Activated CD4-positive, alpha-beta T cell treated with anti-CD3 and anti-CD28 coated beads, Interleukin-2, amount 10 ng/mL, durations not matched to agents 24 days and 14 days (primary cell): ENCODE measurements at places on chromosomes 16 and 17.
A peak's percentile ranks its signal among the peaks of the same experiment; 100 is the strongest.

GRCh38 chr17:41012326-41013120 lies 3.6 kb upstream of the KRTAP3-1 start:
- peaks cover 10% of the 10 kb centered on the region for H3K27me3 ChIP-seq
- no peak for DNase-seq

GRCh38 chr16:1098266-1098991 lies 2.4 kb upstream of the C1QTNF8 start:
- no peaks in the 10 kb centered on the region for H3K27me3 ChIP-seq
- H3K27ac ChIP-seq: no peak overlapping the region
- H3K36me3 ChIP-seq: no peaks in the 10 kb centered on the region
- DNase-seq: no peak
- no peaks in the 10 kb centered on the region for H3K4me1 ChIP-seq

- H3K4me1 ChIP-seq: no peaks in the 10 kb centered on the region
- peaks cover 8% of the 10 kb centered on the region for H3K27me3 ChIP-seq
- H3K36me3 ChIP-seq: no peaks in the 10 kb centered on the region
- no peak for DNase-seq
- no peak overlapping the region for H3K27ac ChIP-seq
- no peak overlapping the region for H3K4me3 ChIP-seq
These were observed 177.4 kb upstream of the CDH5 start for GRCh38 chr16:66188917-66189725.

- H3K4me1 ChIP-seq: peaks cover 4% of the 10 kb centered on the region
- no peak overlapping the region for H3K4me3 ChIP-seq
- no peaks in the 10 kb centered on the region for H3K36me3 ChIP-seq
- no peak overlapping the region for H3K27ac ChIP-seq
- DNase-seq: no peak
- no peaks in the 10 kb centered on the region for H3K27me3 ChIP-seq
These were observed 18.6 kb downstream of the GDPD1 start for GRCh38 chr17:59238906-59239305.

DNA sequence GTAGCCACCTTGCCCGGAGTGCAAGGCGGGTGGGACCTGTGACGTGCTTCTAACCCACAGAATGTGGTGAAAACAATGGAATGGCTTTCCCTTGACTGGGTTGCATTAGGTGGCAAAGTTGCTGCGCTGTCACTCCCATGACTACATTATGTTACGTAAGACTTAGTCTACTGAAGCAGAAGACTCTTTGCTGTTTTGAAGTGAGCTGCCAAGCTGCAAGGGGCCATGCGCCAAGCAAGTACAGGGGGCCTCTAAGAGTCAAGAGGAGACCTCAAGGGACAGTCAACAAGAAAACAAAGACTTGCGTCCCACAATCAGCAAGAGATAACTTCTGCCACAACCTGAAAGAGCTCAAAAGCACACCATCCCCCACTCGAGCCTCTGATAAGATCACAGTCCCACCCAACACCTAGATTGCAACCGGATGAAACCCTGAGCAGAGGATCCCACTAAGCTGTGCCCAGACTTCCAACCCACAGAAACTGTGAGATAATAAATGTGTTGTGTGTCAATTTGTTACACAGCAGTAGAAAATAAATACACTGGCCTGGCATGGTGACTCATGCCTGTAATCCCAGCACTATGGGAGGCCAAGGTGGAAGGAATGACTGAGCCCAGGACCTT lies 16.5 kb downstream of the ANKRD11 start:
- peak overlapping the region; percentile 33 for H3K4me3 ChIP-seq
- H3K36me3 ChIP-seq: peaks cover 19% of the 10 kb centered on the region
- peak; percentile 62 for DNase-seq
- H3K4me1 ChIP-seq: peaks cover 56% of the 10 kb centered on the region
- H3K27me3 ChIP-seq: no peaks in the 10 kb centered on the region
- peak overlapping the region; percentile 90 for H3K27ac ChIP-seq

DNA sequence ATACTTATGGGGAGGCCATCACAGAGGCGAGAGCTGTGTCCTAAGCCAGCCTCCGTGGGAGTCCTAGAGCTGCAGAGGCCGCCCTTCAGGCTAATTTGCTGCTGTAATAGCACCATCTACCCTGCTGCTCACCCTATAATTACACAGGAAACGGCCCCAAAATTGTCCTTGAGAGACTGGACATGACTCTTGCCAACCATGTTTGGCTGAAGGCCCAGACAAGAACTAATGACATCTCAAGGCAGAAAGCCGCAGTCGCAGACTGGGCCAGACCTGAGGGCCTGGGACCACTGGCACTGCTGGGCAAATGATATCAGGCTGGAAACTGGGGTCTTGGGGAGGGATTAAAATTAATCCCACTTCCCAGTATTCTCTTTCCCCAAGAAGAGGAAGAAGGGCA lies 24.1 kb downstream of the PSMD7 start:
- no peaks in the 10 kb centered on the region for H3K4me1 ChIP-seq
- no peaks in the 10 kb centered on the region for H3K36me3 ChIP-seq
- DNase-seq: no peak
- H3K27me3 ChIP-seq: no peaks in the 10 kb centered on the region
- H3K4me3 ChIP-seq: no peak overlapping the region

- no peaks in the 10 kb centered on the region for H3K27me3 ChIP-seq
- no peaks in the 10 kb centered on the region for H3K4me1 ChIP-seq
- no peak overlapping the region for H3K27ac ChIP-seq
- DNase-seq: no peak
- no peak overlapping the region for H3K4me3 ChIP-seq
- H3K36me3 ChIP-seq: no peaks in the 10 kb centered on the region
These were observed 105.3 kb downstream of the IRX5 start for GRCh38 chr16:55035956-55036355.

DNA sequence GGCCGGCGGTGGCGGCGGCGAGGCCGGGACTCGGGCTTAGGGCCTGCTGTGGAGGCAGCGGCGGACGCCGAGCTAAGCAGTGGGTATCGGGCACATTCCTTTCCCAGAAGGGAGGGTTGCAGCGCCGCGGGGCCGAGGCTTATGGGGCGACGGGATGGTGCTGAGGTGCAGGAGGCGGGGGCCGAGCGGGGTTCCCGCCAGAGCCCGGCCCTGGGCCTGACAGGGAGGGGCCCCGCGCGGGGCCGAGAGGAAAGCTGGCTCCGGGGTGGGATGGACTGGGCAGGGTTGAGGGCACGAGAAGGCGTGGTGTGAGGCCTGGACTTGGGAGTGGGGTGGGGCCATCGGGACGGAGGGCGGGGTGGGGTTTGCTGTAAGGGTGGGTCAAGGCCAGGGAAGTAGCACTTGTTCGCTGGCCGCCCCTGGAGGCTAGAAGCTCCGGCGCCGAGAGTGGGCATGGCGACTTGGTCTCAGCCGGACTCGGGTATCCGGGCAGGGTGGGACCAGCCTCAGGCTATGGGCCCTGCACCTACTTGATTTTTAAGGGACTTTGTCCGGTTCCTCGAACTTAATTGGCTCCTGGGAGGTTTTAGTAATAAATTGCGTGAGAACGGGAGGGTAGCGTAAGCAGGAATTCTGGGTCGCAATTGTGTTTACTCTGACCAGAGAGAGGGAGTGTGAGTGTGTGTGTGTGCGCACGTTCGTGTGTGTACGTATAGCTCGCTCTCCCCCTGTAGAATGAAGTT lies 396 bp downstream of the NFE2L1 start:
- DNase-seq: no peak
- H3K4me3 ChIP-seq: peak overlapping the region; percentile 96
- peaks cover 37% of the 10 kb centered on the region for H3K36me3 ChIP-seq
- no peaks in the 10 kb centered on the region for H3K27me3 ChIP-seq
- H3K27ac ChIP-seq: peak overlapping the region; percentile 96

DNA sequence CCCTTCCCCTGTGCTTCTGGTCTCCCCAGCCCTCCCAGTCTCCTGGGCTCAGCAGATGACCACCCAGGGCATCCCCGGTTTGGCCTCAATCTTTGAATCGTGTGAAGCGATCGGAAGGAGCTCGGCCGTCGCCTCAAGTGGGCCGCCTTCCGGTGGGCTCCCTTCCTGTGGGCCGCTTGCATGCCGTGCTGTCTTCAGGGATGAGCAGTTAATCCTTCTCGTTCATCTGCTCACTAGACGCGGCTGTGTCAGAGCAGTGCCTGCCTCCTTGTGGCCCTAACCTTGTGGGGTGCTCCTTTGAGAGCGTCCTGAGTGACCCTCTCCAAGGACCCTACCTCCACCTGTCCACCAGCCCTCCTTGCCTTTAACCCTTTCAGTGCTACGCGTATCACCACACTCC lies 40.4 kb downstream of the BAIAP2 start:
- no peak overlapping the region for H3K4me3 ChIP-seq
- H3K27ac ChIP-seq: no peak overlapping the region
- H3K4me1 ChIP-seq: no peaks in the 10 kb centered on the region
- no peak for DNase-seq

GRCh38 chr16:72169708-72170107 lies 2.2 kb downstream of the PMFBP1 start:
- no peaks in the 10 kb centered on the region for H3K36me3 ChIP-seq
- H3K27ac ChIP-seq: no peak overlapping the region
- no peak overlapping the region for H3K4me3 ChIP-seq
- no peaks in the 10 kb centered on the region for H3K27me3 ChIP-seq
- H3K4me1 ChIP-seq: peaks cover 2% of the 10 kb centered on the region

DNA sequence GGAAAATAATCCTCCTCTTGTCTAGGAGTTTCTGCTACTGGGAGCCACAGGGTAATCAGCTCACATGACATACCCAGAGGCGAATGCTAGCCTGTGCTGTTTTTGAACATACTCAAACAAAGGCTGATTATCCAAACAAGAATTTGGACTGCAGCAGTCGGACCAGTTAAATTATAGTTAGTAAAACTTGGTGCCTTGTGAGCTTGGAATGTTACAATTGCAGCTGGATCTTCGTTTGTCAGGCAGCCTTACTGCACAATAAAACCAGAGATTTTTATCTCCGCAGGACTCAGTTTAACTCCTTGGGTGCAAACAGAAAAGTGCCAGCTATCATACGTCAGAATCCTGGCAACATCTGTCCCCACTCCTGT lies 163.8 kb upstream of the TBX2 start:
- no peak overlapping the region for H3K4me3 ChIP-seq
- peaks cover 12% of the 10 kb centered on the region for H3K4me1 ChIP-seq
- no peak overlapping the region for H3K27ac ChIP-seq
- H3K27me3 ChIP-seq: no peaks in the 10 kb centered on the region
- no peaks in the 10 kb centered on the region for H3K36me3 ChIP-seq

DNA sequence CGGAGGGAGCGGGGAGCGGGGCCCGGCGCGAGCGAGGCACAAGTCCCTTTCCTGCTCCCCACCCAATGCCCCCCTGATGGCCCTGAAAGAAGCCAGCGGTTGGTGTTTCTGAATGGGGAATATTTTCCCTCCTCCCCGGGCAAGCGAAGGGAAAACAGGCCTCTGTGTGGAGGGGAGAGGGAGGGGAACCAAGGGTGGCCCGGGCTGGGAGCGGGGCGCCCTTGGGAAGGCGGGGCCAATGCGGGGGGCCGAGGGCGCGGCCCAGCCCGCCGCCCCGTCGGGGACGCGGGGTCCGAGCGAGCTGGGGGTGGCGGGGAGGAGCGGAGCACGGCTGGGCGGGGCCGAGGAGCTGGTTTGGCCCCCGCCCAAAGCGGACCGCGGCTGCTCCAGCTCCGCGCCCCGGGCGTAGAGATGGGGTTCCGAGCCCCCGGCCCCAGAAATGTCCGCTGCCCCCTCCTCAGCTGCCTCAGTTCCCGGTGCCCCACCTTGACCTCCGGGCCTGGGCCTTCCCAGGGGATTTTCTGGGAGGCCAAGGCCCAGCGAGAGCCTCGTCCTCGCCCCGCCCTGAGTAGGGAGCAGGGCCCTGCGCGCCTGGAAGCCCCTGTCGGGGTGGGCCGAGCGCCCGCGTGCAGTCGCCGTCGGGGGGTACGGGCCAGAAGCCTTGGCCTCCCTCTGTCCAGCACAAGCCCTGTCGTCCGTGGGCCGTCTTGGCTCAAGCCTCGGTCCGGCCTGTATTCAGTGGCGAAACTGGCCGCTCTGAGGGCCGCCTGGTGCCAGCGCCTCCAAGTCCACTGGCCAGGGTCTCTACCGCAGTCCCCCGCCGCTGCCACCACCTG lies 3.9 kb upstream of the HEXIM1 start:
- peak; percentile 77 for DNase-seq
- H3K36me3 ChIP-seq: peaks cover 15% of the 10 kb centered on the region
- H3K4me1 ChIP-seq: peaks cover 27% of the 10 kb centered on the region

GRCh38 chr17:40287159-40287493 lies 553 bp upstream of the CDC6 start:
- peak overlapping the region; percentile 99 for H3K27ac ChIP-seq
- no peaks in the 10 kb centered on the region for H3K27me3 ChIP-seq
- peaks cover 44% of the 10 kb centered on the region for H3K36me3 ChIP-seq
- H3K4me3 ChIP-seq: peak overlapping the region; percentile 98
- no peak for DNase-seq

DNA sequence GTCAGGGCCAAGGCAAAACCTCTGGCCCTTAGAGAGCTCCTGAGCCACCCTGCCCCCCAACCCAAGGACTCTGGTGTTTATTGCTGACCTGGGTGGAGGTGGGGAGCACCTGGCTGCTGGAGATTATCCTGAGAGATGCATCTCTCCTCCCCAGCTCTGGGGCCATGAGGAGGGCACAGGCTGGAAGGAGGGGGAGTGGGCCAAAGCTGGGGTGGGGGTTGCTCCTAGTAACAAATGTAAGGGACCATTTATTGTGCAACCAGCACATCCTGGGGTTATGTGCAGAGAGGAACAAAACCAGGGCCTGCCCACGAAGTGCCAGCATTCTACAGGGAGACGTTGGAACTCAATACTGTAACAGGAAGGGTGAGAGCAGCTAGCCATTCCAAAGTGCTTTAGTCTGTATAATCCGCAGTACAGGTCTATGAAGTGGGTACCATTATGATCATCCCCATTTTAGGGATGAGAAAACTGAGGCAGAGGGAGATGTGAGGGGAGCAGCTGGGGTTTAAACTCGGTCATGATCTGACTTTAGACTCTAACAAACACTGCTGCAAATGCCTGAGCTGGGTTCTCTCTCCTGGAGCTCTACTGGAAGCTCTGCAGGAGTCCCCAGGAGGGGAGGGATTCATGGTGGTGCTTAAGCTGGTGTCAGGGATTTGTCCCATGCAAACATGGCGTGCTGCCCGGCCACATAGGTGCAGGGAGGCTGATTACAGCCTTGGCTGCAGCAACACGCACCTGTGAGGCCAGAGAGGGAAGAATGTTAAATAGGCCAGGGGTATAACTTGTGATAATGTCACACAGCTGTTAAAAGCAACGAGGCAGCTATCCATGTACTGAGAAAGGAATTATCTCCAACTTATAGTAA lies 1.4 kb upstream of the RHBDF2 start:
- peaks cover 3% of the 10 kb centered on the region for H3K36me3 ChIP-seq
- no peak overlapping the region for H3K27ac ChIP-seq
- no peak overlapping the region for H3K4me3 ChIP-seq
- DNase-seq: no peak

- H3K27ac ChIP-seq: peak overlapping the region; percentile 98
- H3K4me3 ChIP-seq: peak overlapping the region; percentile 71
- H3K36me3 ChIP-seq: no peaks in the 10 kb centered on the region
- H3K27me3 ChIP-seq: peaks cover 5% of the 10 kb centered on the region
- peak; percentile 82 for DNase-seq
These were observed 157.0 kb downstream of the CPPED1 start for GRCh38 chr16:12646490-12647274.

GRCh38 chr16:84302111-84302954 lies 7.7 kb downstream of the WFDC1 start:
- H3K36me3 ChIP-seq: no peaks in the 10 kb centered on the region
- no peak overlapping the region for H3K27ac ChIP-seq
- no peaks in the 10 kb centered on the region for H3K27me3 ChIP-seq
- DNase-seq: no peak
- H3K4me3 ChIP-seq: no peak overlapping the region

- no peaks in the 10 kb centered on the region for H3K4me1 ChIP-seq
- no peak overlapping the region for H3K27ac ChIP-seq
These were observed 13.0 kb upstream of the DHRS7B start for GRCh38 chr17:21113716-21114115.
